ENCODE measurements at places on chromosomes 11 and 22.

- no peak for DNase-seq
These were observed 65.8 kb upstream of the RASSF10 start for GRCh38 chr11:12943311-12943710.

- DNase-seq: no peak
These were observed 25.6 kb downstream of the ANKRD42 start for GRCh38 chr11:83219095-83219494.

DNA sequence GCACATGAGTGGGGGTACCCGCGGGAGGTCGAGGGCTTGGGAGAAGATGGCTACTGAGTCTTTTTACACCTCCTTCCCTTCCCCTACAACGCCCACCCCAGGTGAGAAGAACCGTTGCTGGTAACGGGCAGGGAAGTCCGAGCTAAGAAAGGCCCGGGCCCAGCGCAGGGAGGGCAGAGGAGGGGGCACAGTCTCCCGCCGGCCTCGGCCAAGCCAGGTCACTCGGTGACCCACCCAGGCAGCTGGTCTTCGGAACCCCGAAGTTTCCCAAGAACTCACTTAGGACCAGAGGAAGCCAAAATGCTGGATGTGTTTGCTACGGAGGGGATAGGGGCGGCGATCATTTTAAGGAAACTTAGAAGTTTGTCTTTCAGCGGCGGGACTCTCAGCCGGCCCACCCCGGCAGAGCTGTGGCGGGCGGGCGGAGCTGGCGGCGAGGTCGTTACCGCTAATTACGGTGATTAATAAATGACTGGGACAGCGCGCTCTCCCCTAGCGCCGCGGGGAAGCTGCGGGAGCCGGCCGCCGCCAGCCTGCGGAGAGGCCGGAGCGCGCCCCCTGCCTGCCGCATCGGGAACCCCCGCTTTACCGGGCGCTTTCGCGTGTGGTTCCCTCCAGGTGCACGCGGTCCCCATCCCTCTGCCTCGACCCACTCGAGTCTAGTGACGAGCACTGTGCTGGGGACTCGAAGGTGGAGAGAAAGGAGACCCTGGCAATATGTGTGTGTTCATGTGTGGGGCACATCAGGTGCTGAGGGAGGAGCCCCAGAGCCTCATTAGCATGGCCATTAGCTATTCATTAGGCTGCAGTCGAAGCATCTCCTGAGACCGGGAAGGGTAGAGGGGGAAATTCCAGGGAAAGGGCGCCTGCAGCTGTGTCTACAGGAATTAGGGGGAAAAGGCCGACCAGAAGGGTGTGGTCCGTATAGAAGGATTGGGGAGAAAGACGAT lies 945 bp downstream of the ROBO3 start:
- DNase-seq: no peak

GRCh38 chr22:31734512-31734911 lies 15.4 kb downstream of the PRR14L start:
- DNase-seq: no peak

DNA sequence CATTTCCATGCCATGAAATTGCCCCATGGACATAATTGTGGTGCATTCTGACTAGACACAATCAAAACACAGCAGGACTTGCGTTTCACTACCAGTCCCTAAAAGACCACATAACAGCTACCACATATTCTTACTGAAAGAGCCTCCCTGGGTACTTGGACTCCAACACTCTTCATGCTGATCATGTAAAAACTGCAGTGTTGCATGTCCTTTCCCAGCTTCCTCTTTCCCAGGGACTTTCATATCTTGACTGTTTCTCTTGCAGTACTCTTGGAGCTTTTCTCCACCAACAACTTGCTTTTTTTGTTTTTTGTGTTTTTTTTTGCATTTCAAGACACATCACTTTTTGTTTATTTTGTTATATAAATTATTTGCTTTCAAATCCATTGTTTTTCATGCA lies 22.9 kb downstream of the MS4A6E start:
- DNase-seq: peak; percentile 79

GRCh38 chr22:44581096-44581435 lies 83.0 kb upstream of the RTL6 start:
- no peak for DNase-seq

GRCh38 chr11:36510594-36510942 lies 496 bp upstream of the TRAF6 start:
- DNase-seq: no peak
